Fibroblast of skin of right biceps (primary cell): ENCODE measurements at places on chromosomes 1 and 21.

DNA sequence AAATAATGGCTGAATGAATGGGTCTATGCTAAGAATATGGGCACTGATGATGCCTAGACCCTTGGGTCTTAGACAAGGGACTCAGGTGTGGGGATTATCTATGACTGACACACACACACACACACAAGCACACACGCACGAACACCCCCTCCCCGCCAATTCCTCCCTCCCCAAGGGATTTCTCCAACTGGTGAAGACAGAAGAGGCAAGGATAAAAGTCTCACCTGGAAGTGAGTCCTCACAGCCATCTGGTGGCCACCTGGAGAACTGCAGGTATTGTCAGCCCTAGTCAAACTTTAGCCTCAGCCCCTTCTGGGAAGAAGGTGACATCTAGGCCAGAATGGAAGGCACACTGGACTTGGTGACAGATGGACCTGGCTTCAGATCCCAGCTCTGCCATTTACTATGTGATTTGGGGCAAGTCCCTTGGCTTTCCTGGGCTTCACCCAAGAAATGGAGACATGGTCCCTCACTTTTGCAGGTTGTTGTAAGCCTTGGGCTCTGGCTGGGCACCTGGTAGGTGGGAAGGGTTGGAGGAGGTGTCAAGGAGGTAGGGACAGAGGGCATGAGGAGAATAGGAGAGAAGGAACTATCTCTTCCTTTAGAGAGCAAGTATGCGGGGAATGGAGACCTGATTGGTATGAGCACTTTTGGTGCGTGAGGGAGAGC is 4.0 kb upstream of the GPR3 start:
- peak; percentile 47 for DNase-seq

DNA sequence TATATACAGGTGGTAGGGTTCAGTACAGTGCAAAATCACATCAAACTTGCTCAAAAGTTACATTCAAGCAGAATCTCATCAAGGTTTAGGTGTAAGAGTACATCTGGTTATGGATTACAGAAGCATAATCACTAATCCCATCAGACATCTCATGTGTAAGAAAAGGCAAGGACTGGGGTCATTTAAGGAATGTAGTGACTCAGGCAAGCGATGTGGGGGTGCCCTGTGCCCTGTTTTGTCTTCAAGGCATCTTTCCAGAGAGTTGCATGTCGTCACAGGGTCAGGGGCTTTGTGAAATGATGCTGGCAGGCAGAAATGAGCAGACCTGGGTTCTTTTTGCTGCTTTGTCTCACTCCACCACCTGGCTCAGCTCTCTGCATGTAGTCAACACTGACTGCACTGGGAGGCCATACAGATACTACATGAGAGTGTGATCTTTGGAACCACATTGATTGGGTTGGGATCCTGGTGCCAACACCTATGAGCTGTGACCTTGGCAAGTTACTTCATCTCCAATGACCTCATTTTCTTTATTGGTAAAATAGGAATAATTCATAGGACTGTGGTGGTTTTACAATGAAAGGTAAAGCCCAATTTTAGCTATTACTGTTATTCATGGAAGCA is 8.2 kb upstream of the HHIPL2 start:
- DNase-seq, result no peak

GRCh38 chr1:204773246-204773645 is 87.7 kb upstream of the LRRN2 start:
- no peak for DNase-seq

- DNase-seq, result peak; percentile 81
Measured at GRCh38 chr1:45442272-45442671, 48.7 kb downstream of the TESK2 start.

DNA sequence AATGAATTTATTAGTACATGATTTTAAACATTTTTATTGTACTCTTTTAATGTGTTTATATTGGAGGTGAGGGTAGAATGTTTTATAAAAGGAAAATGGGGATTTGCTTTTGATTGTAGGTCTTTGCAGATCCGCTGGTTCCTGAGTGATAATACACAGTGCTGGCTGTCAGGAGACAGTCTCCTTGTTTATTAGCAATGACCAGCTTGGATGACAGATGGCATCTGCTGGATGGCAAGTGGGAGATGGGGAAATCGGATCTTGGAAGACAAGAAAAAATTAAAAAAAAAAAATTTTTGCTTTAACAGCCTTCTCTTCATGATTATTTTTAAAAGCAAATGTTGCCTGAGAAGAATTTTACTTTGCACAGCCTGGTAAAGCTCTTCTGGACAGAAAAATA is 4.4 kb upstream of the PHTF1 start:
- no peak for DNase-seq

DNA sequence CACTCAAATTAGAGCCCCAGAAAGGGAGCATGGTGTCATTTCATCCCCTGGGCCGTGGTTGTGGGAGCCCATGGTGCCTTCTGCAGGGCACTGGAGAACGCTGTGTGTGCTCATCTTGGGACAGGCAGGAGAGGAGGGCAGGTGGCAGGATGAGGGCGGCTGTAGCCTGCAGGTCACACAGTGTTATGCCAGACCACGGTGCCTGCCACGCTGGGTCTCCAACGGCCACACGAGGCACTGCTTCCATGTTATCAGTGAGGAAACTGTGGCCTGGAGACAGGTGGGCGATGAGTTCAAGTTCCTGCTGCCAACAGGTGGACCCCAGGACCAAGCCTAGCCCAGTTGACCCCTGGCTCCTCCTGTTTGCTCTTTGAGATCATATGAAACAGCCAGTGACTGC is 21.0 kb downstream of the ABCG1 start:
- DNase-seq, result no peak

GRCh38 chr1:12478612-12478985 is 139.4 kb downstream of the DHRS3 start:
- no peak for DNase-seq

DNA sequence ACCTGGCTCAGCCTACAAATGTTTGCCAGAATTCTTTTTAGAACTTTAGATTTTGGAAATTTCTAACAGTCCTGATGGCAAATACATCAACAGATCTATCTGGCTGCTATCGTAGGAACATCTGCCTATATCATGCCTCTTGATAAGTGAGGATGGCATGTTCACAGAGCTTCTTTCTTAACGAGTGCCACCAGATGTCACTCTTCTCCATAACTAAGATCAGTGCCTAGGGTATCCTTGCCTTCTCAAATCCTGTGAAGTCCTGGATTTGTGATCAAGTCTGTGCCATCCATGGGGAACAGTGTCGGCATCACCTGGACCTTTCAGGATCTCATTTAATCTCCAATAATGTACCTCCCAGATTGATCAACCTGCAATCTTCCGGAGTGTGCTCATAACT is 36.5 kb upstream of the CD5L start:
- peak; percentile 31 for DNase-seq

DNA sequence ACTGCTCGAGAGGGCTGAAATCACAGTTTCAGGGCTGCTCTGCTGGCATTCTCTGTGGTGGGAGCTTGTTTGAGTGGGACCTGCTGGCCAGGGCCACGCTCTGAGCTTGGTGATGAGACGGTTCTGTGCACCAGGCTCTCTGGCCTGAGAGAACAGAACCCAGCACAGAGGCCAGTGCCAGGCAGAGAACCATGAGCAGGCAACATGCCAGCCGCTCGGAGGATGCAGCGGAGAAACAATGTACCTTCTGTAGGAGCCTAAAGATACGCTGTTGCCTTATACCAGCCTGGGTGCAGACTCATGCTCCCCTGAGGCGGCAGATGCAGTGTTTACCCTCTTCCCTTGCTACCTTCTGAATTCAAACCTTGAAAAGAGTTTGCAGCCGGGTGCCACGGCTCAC is 10.0 kb downstream of the C2CD2 start:
- no peak for DNase-seq

- peak; percentile 70 for DNase-seq
Measured at GRCh38 chr1:20717452-20718342, at the start of gene KIF17. Gene KIF17, minus strand, starts transcription at chr1:20718007. Its CDS starts 301 bp downstream, at chr1:20717706.
